ENCODE measurements at places on chromosomes 6 and 20. TPM values are rescaled to one million over a fixed set of nuclear protein-coding genes. Genes with fewer than 3 reads are reported as not detected.

The GCNT2 gene
- total RNA-seq, result 16.8 TPM

The RWDD2A gene
- 11.4 TPM for total RNA-seq

The KCNQ5 gene
- total RNA-seq, result 9.2 TPM

The SIM1 gene
- total RNA-seq, result 1.2 TPM

The CCDC167 gene
- total RNA-seq, result 16.6 TPM

The ZNF184 gene
- total RNA-seq, result 21.5 TPM

The NRN1 gene
- total RNA-seq, result 43.9 TPM

The FILIP1 gene
- 10.4 TPM for total RNA-seq

The PSORS1C2 gene
- not detected for total RNA-seq

The DNAH8 gene
- 0.06 TPM for total RNA-seq

The TULP1 gene
- 0.89 TPM for total RNA-seq

GRCh38 chr20:19341348-19342053, 129.1 kb downstream of the SLC24A3 start:
- DNase-seq, result no peak

- DNase-seq, result no peak
These were observed 26.4 kb upstream of the DLGAP4 start for GRCh38 chr20:36279776-36280175.

DNA sequence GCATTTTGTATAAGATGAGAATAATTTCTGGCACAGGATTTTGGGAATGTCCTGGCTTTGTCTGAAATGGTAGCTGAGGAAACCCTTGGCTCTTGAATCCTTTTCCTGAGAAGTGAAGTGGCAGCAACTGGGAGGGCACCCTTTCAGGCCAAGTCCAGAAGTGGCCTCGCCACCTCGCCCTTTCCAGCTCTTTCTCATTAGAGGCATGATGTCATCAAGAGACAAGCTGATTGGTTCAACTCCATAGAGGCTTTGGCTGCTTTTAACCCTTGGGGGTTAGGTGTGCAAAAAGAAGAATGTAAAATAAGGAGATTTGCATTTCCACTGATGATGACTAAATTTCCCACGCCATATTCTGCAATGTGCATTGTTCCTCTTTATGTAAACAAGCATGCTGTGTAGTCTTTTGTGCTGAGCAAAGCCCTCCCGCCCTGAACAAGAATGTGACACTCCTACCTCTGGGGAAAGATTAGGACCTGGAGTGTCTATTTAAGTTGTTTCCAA, 116.5 kb downstream of the TCP11 start:
- peak; percentile 44 for DNase-seq

DNA sequence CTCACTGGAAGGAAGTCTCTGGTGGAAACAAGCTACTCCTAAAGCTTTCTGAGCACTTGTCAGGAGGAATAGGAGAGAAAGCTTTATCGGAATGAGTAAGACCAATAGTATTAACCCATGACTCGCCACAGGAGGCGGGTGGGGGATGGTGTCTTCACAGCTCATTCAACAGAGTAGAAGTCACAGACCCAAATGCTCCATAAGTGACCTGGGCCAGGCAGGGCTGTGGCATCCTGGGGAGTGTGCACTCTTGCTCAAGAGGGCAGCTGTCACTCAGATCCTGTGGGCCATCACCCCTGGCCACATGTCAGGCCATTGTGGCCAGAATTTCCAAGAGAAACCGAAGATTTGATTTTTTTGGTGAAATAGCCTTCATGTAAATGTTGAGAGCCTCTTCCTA, 116.0 kb downstream of the SYCP2 start:
- no peak for DNase-seq

DNA sequence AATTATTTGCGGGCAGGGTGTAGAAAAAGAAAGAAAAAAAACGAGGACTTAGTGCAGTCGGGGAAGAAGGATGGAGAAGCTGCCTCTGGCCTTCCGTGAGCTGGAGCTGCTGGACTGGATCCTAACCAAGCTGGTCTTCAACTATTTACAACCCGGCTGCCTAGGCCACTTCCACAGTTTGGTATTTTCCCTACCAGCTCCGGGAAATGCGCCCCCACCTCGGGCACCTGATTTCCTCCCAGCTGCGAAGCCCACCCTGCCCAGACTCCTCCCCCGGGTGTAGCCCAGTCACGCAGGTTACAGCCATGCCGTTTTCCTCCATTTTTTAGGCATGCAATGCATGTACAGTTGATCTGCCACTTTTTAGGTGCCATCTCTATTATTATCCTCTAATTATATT, 21.2 kb downstream of the THEMIS start:
- peak; percentile 69 for DNase-seq

DNA sequence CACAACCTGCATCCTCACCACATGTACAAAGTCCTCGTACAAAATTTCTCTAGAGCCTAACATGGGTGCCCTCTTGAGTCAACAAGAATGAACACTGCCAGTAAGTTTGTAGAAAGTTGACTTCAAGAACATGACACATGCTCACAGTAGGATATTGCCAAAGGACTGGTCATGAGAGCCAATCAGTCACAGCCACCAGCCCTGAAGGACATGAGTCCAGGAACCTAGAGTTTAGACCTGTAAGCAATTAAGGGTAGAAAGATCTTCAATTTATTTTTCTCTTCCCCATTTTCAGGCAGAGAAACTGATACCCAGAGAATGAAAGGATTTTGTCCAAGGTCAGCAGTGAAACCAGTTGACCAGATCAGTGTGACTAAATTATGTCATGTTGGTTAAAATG, 96.1 kb downstream of the MAFB start:
- DNase-seq, result no peak

DNA sequence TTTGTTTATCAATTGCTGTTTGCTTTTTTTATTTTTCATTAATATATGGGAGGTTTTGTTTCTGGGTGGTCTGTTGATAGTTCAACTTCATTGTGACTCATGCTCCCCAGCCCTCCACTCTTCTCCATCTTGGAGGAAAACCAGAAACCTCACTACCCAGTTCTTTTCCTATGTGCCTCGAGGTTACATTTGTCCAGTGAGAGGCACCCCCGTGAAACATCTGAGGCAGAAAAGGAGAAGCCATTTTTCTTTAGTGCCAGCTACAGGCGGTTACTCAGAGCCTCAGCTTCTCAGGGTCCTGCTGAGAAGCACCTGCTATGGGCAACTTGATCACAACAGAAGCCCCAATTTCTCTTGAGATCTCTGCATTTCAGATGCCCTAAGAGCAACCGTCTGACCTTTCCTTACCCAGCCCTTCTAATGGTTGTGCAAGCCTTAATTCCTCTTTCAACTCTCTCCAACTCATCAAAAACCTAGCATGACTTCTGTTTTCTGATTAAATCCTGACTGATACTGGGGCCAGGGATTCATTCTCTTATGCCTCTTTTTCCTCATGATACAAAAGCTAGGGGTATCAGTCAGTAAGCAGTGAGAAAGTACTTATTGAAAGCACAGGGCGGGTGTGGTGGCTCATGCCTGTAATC, 144.6 kb downstream of the ELOVL4 start:
- DNase-seq, result no peak

- no peak for DNase-seq
These were observed 72.9 kb upstream of the SLC22A23 start for GRCh38 chr6:3529721-3530120.

GRCh38 chr6:160103825-160104100, 17.9 kb upstream of the SLC22A1 start:
- DNase-seq, result no peak

- DNase-seq, result no peak
These were observed 137.8 kb upstream of the PHACTR1 start for GRCh38 chr6:12578751-12579150.

GRCh38 chr6:14379568-14379967, 262.0 kb downstream of the CD83 start:
- no peak for DNase-seq

DNA sequence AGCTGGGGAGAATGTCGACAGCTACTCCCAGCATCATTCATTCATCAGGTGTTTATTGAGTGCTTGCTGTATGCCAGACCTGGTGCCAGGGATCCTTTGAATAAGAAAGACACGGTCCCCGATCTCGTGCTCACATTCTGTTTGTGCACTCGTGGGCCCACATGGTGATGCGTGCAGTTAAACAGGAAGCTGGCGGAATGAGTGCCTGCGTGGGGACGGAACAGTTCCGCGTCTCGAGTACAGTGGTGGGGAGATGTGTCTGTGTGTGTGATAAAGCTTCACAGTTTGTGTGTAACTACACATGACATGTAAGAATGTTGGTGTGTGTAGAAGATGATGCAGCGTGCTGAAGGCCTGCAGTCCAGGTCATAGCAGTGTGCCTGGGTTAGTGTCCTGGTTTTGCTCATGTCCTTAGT, 6.5 kb downstream of the RBM38 start:
- DNase-seq, result no peak

DNA sequence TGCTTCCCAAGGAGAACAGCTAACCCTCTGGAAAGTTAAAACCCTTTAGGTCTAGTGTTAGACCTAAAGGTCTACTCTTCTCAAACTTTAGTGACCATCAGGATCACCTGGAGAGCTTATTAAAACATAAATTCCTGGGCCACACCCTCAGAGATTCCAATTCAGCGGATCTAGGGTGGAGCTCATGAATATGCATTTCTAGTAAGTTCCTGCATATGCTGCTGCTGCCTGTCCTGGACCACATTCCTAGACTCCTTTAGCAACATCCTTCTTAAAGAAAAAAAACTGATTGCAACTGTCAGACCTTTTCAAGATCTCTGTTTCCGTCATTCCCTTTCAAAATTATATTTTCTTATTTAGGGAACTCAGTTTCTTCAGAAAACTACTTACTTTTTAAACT, 31.2 kb downstream of the SNAP25 start:
- DNase-seq, result no peak

DNA sequence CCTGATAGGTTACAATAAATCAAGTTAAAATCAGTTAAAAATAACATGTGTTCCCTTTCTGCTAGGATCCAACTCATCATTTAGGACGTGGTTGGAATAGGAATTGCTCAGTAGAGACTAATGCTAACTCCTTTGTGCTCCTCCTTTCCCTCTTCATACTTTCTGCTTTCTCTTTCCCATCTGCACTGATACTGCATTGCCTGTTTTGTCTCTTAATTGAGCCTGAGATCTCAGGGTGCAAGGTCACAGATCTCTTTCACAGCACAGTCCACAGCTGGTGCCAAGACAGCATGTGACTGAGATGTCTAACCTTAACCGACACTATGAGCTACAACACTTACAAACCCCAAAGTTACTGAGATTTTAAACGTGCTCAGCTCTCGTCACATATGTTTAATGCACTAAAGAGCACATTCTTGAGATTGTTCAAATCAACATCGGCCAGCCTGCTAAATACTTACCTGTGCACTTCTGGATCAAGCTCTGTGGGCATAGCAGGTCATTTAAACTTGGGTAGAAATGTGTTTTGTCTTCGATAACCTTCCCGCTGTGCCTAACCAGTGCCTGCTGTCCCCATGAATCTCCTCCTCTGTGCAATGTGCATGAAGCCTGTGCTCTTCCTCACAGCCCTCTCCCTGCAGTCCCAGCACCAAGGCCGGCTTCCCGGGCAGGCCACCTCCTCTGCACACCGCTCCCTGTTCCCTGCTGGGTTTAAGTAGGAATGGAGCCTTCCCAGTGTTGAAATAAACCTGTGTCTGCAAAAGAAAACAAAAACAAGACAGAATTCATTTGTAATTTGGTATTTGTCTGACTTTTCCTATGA, 39.6 kb upstream of the AFDN start:
- DNase-seq, result no peak

- no peak for DNase-seq
These were observed 33.0 kb downstream of the RNF146 start for GRCh38 chr6:127299522-127300240.

DNA sequence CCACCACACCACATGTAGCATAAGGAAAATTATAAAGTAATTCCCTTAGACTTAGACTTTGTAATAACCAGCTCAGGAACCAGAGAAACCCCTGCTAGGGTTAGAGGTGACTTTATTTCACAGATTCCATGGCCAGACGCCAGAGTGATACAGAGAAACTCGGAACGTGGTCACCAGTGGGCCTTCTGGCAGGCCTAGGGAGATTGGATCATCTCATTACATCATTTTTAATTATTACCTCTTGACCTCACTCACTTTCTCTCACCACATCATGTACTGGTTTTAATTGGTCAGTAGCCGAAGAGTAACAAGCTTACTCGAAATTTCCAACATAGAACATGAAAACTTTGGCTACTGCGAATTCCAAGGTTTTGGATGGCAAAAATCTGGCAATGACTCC, 72.9 kb downstream of the BMP6 start:
- DNase-seq, result no peak

DNA sequence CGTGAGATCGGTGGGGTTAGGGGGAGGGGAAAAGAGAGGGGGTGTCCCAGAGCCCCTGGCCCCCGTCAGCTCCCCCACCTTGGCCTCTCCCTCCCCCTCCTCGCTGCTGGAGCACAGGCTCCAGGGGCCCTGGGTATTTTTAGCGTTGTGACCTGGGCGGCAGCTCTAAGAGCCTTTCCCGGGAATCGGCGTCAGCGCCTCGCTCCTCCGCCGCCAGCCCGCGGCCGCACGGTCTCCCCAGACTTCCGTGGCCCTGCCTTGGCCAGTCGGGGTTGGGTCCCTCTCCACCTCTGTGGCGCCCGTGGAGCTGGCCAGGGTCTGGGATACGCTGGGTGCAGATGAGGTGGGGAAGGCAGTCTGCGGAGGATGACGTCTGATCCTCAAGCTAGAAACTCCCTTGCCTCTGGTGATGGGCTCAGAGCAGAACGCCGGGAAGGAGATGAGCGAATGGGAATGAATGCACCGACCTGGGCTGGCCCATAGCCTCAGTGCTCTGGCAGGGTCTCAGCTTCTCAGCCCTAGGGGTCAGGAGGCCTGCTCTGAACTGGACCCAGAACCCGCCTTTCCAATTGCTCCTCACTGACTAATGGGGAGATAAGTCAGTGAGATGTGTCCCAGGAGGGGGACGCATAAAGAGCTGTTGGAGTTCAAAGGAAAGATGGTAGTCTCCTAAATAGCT, 883 bp upstream of the DBNDD2 start:
- DNase-seq, result peak; percentile 61

DNA sequence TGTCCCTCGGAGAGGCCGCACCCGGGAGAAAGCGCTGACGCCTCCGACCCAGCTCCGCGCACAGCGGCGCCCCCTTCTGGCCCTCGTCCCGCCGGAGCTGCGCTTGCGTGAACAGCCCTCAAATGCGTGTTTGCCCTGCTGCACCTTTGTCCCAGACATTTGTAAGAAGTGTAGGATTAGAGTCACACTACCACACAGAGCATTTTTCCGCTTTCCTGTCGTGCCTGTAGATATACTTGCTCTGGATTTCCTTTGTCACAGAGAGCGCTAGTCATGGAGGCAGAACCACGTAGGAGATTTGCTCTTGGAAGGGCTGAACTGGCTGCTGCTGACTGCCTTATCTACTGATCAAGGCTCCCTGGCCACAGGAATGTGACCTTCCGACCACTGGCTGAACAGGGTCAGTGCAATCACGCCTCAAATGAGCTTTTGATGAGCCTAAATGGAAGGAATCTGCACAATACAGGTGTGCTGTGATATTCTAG, 62.3 kb downstream of the PAX1 start:
- peak; percentile 23 for DNase-seq

DNA sequence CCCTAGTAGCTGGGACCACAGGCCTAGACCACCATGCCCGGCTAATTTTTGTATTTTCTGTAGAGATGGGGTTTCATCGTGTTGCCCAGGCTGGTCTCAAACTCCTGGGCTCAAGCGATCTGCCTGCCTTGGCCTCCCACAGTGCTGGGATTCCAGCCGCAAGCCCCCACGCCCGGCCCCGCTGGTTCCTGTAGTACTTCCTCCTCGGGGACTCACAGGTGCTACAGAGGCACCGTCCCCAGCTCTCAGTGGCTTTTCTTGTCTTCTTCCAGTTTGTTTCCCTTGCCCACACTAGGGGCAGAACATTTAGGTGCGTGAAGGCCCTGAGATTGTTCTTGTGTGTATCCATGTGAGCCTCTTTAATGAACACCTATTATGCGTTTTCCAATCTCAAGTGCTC, 773 bp upstream of the ZBP1 start:
- DNase-seq, result no peak

GRCh38 chr6:145904391-145904790, 59.8 kb downstream of the SHPRH start:
- DNase-seq, result no peak

Data from spinal cord (tissue), 10 donors.